Natural killer cell (primary cell): ENCODE measurements at places on chromosomes 13 and 19.

- H3K4me1 ChIP-seq: peaks cover 62% of the 10 kb centered on the region
- peak within 1 kb of the TSS; percentile 61 for H3K4me3 ChIP-seq
- peaks cover 2% of the 10 kb centered on the region for H3K36me3 ChIP-seq
- H3K27ac ChIP-seq: peak within 1 kb of the TSS; percentile 82
- H3K27me3 ChIP-seq: no peaks in the 10 kb centered on the region
Observed at GRCh38 chr19:1025960-1026782, at the start of gene CNN2. CNN2 (plus strand) TSS chr19:1026608; CDS start chr19:1026662, 54 bp downstream.

DNA sequence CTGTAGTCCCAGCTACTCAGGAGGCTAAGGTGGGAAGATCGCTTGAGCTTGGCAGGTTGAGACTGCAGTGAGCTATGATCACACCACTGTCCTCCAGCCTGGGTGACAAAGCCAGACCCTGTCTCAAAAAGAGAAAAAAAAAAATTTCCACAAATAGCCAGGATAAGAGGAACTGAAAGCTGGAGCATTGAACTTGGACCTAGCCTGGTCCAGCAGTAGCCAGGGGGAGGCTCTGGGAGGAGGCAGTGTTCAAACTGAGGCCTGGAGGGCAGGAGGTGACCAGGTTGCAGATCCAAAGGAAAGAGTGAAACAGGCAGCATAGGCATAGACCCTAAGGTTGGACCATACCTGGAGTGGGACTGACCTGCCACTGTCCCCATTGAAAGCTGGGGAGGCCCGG is 26.9 kb upstream of the PIK3R2 start:
- H3K27ac ChIP-seq: no peak overlapping the region
- H3K36me3 ChIP-seq: peaks cover 81% of the 10 kb centered on the region
- no peaks in the 10 kb centered on the region for H3K27me3 ChIP-seq
- no peak for DNase-seq
- peaks cover 31% of the 10 kb centered on the region for H3K4me1 ChIP-seq
- no peak overlapping the region for H3K4me3 ChIP-seq

DNA sequence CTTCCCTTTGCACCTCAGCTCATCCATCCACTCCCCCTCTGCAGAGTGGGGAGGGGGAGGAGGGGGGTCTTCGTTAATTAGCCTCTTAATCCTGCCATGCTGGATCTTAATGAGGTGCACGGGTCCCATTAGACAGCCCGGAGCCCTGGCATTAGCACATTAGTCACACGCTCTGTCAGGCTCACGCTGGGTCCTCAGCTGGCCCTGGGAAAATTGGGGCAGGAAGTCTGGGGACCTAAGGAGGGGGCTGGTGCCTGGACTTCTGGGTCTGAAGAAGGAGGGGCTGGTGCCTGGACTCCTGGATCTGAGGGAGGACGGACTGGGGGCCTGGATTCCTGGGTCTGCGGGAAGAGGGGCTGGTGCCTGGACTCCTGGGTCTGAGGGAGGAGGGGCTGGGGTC is 444 bp upstream of the NCCRP1 start:
- H3K36me3 ChIP-seq: no peaks in the 10 kb centered on the region
- no peak overlapping the region for H3K4me3 ChIP-seq
- H3K4me1 ChIP-seq: peaks cover 20% of the 10 kb centered on the region
- H3K27ac ChIP-seq: no peak overlapping the region

DNA sequence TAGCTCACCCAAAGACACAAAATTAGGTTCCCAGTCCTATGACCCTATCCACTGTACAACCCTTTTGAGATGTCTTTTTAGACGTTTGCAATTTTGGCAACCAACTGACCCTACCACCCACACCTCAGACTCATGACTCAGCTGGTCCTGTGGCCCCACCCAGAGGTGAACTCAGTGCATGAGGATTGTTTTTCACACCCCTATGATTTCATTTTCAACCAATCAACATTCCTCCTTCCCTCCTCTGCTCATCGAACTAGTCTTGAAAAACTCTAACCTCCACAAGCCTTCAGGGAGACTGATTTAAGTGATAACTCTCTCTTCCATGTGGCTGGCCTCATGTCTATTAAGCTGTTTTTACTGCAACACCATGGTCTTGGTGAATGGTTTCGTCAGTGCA is 350.7 kb downstream of the UQCRFS1 start:
- DNase-seq: no peak
- H3K36me3 ChIP-seq: no peaks in the 10 kb centered on the region
- no peak overlapping the region for H3K4me3 ChIP-seq
- H3K4me1 ChIP-seq: no peaks in the 10 kb centered on the region
- H3K27me3 ChIP-seq: no peaks in the 10 kb centered on the region
- H3K27ac ChIP-seq: no peak overlapping the region

DNA sequence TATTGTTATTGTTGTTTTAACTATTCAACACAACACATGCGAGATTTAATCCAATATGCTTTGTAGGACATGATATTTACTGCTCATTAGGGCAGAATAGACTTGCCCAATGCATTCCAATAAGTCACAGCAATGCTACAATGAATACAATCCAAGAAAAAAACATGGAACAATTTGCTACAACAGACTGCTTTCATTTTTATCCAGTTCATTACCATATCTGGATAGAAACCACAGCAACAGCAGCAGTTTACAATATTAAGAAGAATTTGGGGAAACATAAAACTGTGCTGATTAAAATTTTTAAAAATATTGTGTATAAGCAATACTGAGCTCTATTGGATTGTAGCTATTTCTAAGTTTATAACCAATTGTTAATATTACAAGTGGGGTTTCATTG is 833.0 kb downstream of the DIAPH3 start:
- no peak for DNase-seq
- H3K4me1 ChIP-seq: no peaks in the 10 kb centered on the region
- H3K27me3 ChIP-seq: no peaks in the 10 kb centered on the region
- H3K4me3 ChIP-seq: no peak overlapping the region
- no peaks in the 10 kb centered on the region for H3K36me3 ChIP-seq

GRCh38 chr13:107678075-107678689 is 537.2 kb downstream of the LIG4 start:
- no peak overlapping the region for H3K27ac ChIP-seq
- H3K27me3 ChIP-seq: no peaks in the 10 kb centered on the region
- no peaks in the 10 kb centered on the region for H3K4me1 ChIP-seq

- DNase-seq: no peak
- no peak overlapping the region for H3K27ac ChIP-seq
- H3K4me3 ChIP-seq: no peak overlapping the region
- H3K4me1 ChIP-seq: no peaks in the 10 kb centered on the region
- no peaks in the 10 kb centered on the region for H3K27me3 ChIP-seq
Observed at GRCh38 chr19:5171711-5172110, 168.9 kb downstream of the PTPRS start.

GRCh38 chr19:55116859-55117662 is at the start of gene PPP1R12C:
PPP1R12C (minus strand) TSS chr19:55117637; CDS start chr19:55117543, 94 bp downstream.
- H3K4me3 ChIP-seq: peak within 1 kb of the TSS; percentile 69
- H3K27me3 ChIP-seq: no peaks in the 10 kb centered on the region
- no peak for DNase-seq
- H3K27ac ChIP-seq: peak within 1 kb of the TSS; percentile 45
- peaks cover 51% of the 10 kb centered on the region for H3K4me1 ChIP-seq
